ENCODE measurements at places on chromosomes 16 and 17. TPM values are rescaled to one million over a fixed set of nuclear protein-coding genes. Genes with fewer than 3 reads are reported as not detected.
A peak's percentile ranks its signal among the peaks of the same experiment; 100 is the strongest.

GRCh38 chr17:49995055-49995738 lies at the start of gene DLX3:
DLX3 (minus strand) TSS chr17:49995224; CDS start chr17:49994998, 226 bp downstream.
- H3K4me1 ChIP-seq = peaks cover 37% of the 10 kb centered on the region
- H3K27ac ChIP-seq = no peak within 1 kb of the TSS
- no peak for DNase-seq
- H3K36me3 ChIP-seq = no peaks in the 10 kb centered on the region

Gene TP53TG3F
- not detected for polyA plus RNA-seq

GRCh38 chr17:55281649-55282378 lies 17.1 kb downstream of the HLF start:
- DNase-seq = no peak
- H3K4me1 ChIP-seq = peaks cover 16% of the 10 kb centered on the region
- H3K36me3 ChIP-seq = no peaks in the 10 kb centered on the region
- no peaks in the 10 kb centered on the region for H3K27me3 ChIP-seq

- H3K4me3 ChIP-seq = no peak overlapping the region
- H3K27me3 ChIP-seq = no peaks in the 10 kb centered on the region
Measured at GRCh38 chr17:78725448-78726021, 56.5 kb downstream of the CYTH1 start.

- H3K4me3 ChIP-seq = no peak overlapping the region
- H3K36me3 ChIP-seq = no peaks in the 10 kb centered on the region
- H3K27me3 ChIP-seq = no peaks in the 10 kb centered on the region
- no peaks in the 10 kb centered on the region for H3K4me1 ChIP-seq
- no peak overlapping the region for H3K27ac ChIP-seq
Measured at GRCh38 chr17:34318474-34318873, 761 bp upstream of the CCL8 start.

Gene IRX6
- polyA plus RNA-seq = not detected

Gene BOLA2
- 23.3 TPM for polyA plus RNA-seq

GRCh38 chr17:81057079-81057730 lies 22.3 kb downstream of the BAIAP2 start:
- DNase-seq = no peak
- no peak overlapping the region for H3K4me3 ChIP-seq
- no peaks in the 10 kb centered on the region for H3K36me3 ChIP-seq
- no peak overlapping the region for H3K27ac ChIP-seq
- H3K27me3 ChIP-seq = no peaks in the 10 kb centered on the region

- H3K27me3 ChIP-seq = no peaks in the 10 kb centered on the region
- no peak overlapping the region for H3K4me3 ChIP-seq
- no peak for DNase-seq
Measured at GRCh38 chr16:55809386-55809785, 23.5 kb downstream of the CES1 start.

DNA sequence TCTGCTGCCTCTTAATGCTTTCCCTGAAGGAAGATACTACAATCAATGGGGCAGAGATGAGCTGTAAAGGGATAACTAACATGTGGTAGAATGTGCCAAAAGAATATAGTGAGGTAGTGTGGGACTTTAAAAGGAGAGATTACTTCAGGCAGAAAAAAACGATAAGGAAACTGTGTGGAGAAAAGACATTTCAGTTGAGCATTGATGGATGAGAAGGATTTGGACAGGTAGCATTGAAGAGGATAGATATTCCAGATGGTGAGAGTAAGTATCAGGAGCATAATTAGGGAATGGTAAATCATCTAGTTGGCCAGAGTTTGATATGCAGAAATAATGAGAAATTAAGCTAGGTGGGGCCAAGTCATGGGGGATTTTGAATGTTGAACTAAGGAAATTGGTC lies 97.3 kb downstream of the NLK start:
- H3K4me3 ChIP-seq = no peak overlapping the region
- no peaks in the 10 kb centered on the region for H3K27me3 ChIP-seq
- H3K4me1 ChIP-seq = no peaks in the 10 kb centered on the region

- no peaks in the 10 kb centered on the region for H3K4me1 ChIP-seq
- H3K4me3 ChIP-seq = no peak overlapping the region
- no peaks in the 10 kb centered on the region for H3K27me3 ChIP-seq
Measured at GRCh38 chr17:11182430-11182829, 58.6 kb upstream of the SHISA6 start.

- H3K4me3 ChIP-seq = no peak overlapping the region
- H3K4me1 ChIP-seq = no peaks in the 10 kb centered on the region
- H3K36me3 ChIP-seq = peaks cover 23% of the 10 kb centered on the region
- no peak for DNase-seq
- no peaks in the 10 kb centered on the region for H3K27me3 ChIP-seq
Measured at GRCh38 chr16:8831871-8832716, 34.5 kb downstream of the PMM2 start.

Gene CAPNS2
- not detected for polyA plus RNA-seq

DNA sequence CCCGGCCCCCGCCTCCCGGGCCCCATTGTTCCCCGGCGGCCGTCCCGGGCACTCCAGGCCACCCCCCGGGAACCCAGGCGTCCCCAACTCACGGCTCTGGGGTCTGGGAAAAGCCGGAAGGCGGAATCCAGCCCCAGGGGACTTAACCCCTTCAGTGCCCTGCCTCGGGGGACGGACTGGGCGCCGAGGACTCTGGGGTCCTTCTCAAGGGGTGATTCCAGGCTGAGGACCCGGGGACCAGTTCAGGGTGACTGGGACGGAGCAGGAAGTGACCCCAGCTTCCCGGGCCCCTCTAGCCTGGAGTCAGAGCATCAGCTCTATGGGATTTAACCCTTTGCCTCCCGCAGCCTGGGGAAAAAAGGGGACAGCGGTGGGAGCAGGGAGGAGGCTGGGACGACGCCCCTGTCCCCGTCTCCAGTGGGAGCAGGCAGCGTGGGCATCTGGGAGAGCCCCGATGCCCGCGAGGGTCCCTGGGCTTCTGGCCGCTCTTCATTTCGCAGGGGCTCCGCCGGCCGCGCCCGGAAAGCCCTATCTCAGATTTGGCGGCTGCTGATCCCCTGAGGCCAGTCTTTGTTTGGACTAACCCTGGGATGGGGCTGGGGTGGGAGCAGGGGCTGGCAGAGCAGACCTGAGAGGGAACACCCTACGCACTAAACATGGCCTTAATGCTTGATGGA lies at the start of gene ZNF629:
Gene ZNF629 (minus strand): TSS at position 270 of the 677 bp plus-strand sequence. CDS start 2,723 bp downstream, outside the sequence.
- peak within 1 kb of the TSS; percentile 36 for H3K4me3 ChIP-seq
- DNase-seq = no peak
- no peak within 1 kb of the TSS for H3K27ac ChIP-seq
- peaks cover 10% of the 10 kb centered on the region for H3K4me1 ChIP-seq
- no peaks in the 10 kb centered on the region for H3K36me3 ChIP-seq

DNA sequence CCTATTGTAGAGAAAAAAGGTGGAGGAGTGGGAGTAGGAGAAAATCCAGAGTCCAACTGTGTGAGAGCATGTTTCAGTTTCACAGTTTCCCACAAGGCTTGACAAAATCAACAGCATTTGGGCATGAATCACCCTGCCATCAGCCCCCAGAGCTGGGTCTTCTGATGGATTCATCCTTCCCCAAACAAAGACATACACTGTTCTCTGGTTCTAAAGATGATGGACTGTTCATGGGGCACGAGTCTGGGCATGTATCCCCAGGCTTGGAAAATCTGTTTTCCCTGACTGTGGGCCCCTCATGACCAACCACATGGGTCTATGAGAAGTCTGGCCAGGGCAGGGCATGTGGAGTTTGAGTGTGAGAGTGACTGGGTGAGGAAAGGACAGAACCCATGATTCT lies 210.4 kb upstream of the IRX5 start:
- H3K27ac ChIP-seq = no peak overlapping the region
- H3K4me1 ChIP-seq = no peaks in the 10 kb centered on the region
- H3K4me3 ChIP-seq = no peak overlapping the region
- no peaks in the 10 kb centered on the region for H3K27me3 ChIP-seq

Gene TERF2IP
- polyA plus RNA-seq = 185 TPM
